NB4 (cell line): ENCODE measurements at places on chromosomes 16 and 17.
A peak's percentile ranks its signal among the peaks of the same experiment; 100 is the strongest.

DNA sequence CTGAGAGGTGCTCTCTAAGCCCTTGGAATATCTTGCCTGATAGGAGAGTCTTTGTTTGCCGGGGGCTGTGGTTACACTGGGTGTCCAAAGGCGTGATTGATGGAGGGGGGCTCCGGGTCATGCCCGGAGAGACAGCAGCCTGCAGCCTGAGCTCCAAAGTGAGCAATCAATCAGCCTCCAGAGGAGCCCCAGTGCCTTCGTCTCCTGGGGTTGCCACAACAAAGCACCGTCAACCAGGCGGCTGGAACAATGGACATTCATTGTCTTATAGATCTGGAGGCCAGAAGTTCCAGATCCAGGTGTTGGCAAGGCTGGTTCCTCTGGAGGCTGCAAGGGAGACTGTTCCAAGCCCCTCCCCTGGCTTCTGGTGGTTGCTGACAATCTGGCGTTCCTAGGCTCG is 24.0 kb upstream of the GINS2 start:
- DNase-seq, result no peak

GRCh38 chr16:88534638-88535190 is 35.5 kb upstream of the ZC3H18 start:
- peak; percentile 79 for DNase-seq

- no peak for DNase-seq
These were observed 26.4 kb upstream of the HLF start for GRCh38 chr17:55238179-55238930.

GRCh38 chr17:20089756-20090547 is 80.8 kb downstream of the SPECC1 start:
- DNase-seq, result no peak

GRCh38 chr16:56451753-56452689 is 667 bp downstream of the OGFOD1 start:
- DNase-seq, result peak; percentile 75

GRCh38 chr17:77101521-77102410 is 39.0 kb upstream of the SEC14L1 start:
- no peak for DNase-seq

- no peak for DNase-seq
These were observed 8.8 kb upstream of the TANGO6 start for GRCh38 chr16:68834550-68834949.

- no peak for DNase-seq
These were observed 299.3 kb upstream of the SALL1 start for GRCh38 chr16:51450376-51450775.

DNA sequence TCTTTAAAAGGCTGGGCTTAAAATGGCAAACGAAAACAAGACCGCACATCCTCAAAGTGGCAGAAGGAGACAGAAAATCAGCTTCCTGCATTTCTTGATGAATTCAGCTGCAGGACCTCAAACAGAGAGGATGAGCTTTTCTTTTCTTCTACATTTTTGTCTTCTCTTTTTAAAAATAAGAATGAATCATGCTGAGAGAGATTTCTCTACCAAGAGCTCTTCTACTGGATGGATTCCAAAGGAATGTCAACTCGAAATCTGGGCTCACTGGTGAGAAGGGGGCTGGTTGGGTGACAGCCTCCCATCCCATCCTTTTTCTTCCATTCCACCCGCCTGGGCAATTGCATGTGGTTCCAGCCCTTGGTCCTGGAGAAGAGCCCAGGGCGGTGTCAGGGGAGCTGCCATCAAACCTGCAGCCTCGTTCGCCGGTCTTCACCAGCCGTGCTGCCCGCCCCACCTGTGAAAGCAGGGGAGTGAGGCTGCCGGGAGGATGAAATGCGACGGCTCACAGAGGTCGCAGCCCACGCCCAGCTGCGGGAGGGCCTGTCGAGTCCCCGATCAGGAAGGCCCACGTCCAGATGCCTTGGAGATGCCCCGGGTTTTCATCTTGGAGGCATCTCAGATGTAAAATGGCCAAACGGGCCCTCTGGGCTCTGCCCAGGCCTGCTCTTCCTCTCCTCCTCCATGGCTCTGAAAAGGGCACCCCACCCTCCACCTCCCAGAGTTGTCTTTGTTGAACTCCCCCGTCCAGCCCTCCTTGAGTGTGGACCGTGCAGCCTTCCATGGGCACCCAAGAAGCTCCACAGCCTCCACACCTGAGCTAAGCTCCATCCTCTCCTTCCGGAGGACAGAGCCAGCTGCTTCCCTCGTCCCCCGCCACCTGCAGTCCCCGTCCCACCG is 121.9 kb downstream of the FOXL1 start:
- no peak for DNase-seq

DNA sequence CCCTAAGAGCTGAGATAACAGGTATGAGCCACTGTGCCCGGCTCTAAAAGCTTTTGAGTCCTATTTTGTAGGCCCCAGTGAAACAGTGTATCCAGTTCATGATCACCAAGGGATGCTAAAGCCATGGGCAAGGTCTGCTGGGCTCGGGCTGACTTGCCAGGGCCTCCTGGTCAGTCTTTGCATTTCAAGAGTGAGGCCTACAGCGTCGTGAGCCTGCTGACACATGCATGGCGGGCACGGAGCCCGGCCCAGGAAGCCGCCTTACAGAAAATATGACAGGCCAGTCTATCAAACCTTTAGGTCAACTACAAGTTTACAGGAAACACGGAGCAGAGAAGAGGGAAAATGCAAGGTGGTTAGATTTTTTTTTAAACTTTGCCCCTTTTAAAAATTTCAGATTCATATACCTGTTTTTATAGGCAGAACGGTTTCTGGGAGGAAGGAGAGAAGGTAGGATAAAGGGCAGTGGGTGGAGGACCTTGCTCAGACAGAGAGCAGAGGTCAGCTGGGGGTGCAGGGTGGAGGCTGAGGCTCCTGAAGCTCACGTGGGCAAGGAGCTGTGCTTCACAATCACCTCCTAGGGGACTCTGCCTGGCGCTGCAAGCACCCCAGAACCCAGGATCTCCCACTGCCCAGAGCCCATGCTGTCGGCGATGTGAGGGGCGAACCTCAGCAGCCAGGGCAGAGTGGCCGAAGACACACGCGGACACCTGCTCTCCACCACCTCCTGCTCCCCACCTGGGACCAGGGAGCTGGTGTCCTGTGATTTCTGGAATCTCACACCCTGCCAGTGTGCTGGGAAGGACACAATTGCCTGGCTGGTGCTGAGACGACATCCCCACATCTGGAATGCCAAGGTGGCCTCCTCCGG is 21.3 kb downstream of the C16orf95 start:
- no peak for DNase-seq

GRCh38 chr17:45986056-45986455 is 13.0 kb upstream of the STH start:
- DNase-seq, result no peak

DNA sequence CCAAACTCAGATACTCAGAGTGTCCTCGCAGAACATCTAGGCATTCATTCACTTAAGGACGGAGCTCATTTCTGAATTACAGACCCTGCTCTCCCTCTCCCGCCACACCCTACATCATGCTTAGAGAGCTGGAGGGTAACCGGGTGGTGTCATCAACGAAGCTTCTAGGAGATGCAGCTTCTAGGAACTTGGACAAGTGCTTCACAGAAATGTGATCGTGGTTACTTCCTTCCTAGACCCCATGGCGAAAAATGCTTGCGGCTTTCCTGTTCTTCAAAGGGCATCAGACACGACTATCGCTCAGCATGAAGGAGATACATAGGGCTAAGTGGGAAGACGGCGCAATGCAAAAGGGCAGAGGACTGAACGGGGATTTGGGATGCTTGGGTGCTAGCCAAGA is 126.8 kb downstream of the ZFHX3 start:
- DNase-seq, result no peak

GRCh38 chr16:86120201-86121192 is 221.5 kb downstream of the IRF8 start:
- DNase-seq, result peak; percentile 35

- DNase-seq, result no peak
These were observed 96.9 kb upstream of the ZNF750 start for GRCh38 chr17:82936768-82937171.

GRCh38 chr17:8846768-8847211 is 20.7 kb downstream of the PIK3R6 start:
- peak; percentile 40 for DNase-seq

DNA sequence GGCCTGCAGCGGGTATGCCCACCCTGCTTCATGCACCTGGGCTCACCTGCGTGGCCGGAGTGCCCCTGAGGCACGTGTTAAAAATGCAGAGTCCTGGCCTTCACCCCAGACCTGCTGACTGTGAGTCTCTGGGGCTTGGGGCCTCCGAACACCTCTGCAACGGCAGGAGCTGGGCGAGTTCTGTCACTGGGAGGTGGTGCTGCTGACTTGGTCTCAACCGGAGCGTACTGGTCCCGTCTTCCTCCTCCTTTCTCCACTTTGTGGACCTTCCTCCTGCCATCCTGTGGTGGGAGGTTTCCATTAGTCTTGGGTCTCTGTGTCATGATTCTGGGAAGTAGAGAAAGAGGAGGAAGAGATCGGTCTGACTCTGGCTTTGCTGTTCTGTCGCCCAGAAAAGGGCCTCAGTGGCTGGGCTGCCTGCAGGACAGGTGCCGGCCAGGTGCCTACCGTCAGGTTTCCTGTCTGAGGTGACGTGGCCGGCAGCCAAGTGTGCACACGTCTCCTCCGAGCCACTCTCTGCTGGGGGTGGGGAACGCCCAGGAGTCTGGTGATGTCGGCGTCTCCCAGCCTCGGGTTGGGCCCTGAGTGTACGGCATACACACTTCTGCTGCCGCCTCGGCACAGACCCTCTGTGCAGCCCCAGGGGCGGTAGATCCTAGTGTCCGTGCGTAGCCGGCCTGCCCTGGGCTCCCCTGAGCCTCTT is 6.9 kb downstream of the TSC2 start:
- no peak for DNase-seq

GRCh38 chr17:60149691-60150582 is at the start of gene CA4:
Gene CA4 (plus strand): TSS chr17:60149973. CDS start chr17:60150035, 62 bp downstream.
- DNase-seq, result no peak

DNA sequence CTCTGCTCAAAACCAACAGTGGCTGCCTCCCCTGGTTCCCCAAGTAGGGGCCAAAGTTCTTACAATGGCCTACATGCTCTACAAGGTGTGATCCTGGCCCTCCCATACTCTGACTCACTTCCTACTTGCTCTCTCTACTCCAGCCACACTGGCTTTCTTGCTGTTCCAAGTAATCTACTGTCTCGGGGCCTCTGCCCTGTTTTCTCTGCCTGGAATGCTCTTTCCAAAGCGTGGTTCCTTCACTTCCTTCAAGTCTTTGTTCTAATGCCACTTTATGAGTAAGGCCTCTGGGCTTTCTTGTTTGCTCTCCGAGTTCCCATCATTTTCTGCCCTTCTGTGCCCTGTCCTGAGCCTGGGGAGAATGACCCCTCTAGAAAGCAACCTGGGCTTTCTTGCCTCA is 4.1 kb upstream of the CDH3 start:
- peak; percentile 34 for DNase-seq

DNA sequence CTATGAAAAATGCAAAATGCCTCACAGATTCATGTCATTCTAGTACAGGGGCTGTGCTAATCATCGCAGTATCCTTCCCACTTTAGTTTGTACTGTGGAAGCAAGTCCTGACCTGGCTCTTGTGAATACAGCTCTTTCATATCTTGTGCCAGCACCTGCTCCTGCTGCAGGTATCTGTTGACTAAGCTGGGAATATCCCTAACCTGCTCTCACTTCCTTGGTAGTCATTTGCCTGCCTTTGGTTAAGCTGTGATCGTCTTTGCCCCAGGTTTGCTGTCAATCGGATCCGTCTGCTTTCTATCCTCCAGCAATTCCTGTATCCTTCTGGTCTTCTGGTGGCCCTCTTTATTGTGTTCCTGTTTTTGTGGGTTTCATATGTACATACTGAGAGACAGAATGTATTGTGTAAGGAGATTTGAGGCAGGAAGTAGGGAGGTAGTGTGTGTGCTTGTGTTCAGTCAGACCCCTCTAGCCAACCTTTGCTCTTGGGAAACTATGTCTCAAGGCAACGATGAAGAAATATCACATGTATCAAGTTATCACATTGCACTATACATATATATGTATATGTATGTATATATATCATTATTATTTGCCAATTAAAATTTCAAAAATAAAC is 7.7 kb upstream of the GINS3 start:
- DNase-seq, result peak; percentile 85

DNA sequence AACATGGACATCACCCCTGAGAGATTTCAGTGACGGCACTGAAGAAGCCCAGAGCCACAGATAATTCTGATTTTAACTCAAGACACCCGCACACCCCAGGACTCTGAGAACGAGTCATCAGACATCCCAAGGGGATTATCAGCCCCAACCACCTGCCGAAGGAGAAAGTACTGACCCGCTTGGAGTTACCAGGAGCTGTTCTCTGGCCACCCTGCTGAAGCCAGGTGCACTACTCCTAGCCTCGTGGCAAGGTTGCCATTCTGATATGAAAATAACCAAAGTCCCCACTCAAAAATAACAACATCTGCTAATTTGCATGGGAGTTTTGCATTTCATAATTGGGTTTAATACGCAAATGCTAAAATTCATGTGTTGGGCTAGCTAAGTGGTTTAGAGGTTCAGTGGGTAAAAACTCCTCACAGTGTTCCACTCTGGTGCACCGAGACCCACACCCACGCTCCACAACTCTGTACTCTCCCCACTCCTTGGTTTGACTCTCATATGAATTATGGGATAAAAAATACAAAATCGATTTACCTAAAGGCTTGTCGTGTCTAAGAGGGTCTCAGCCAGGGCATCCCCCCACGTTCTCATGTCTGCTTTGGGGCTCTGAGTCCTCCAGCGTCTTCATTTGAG is 143.0 kb upstream of the NOL11 start:
- DNase-seq, result no peak

DNA sequence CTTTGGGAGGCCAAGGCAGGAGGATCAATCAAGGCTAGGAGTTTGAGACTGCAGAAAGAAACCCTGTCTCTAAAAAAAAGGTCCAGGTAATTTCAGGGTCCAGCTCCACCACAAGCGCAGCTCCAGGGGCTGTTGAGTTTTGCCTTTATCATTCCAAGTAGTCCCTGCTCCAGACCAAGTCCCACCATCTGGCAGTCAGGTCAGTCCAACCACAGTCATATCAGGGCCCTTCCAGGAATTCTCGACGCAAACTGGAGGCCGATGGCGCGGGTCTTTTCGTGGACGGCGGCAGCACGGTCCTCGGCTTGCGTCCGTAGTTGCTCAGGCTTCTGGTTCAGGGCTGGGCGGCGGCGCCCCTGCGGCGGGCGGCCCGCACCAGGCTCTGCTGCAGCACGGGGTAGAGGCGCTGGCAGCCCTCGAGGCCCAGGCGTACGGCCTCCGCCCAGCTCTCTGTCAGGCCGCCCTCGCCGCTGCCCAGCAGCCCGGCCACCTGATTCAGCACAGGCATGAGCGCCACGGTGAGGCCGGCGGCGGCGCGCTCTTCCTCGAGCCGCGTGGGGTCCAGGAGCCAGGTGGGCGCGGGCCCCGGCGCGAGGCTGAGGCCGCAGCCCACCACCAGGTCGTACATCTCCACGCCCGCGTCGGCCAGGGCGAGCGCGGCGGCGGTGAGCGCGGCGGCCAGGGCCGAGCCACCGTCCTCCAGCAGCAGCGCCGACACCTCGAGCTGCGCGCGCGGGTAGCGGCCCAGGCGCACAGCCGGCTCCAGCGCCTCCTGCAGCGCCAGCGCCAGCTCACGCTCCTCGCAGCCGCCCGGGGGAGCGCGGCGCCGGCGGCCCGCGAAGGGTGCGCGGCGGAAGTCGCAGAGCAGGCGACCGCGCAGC is 752 bp downstream of the EXOSC6 start:
- DNase-seq, result peak; percentile 79
